Stimulated activated naive B cell treated with anti-CD40 and anti-IgM and Interleukin-4, amounts not matched to agents 10 μg/mL and 1 μg/mL and 100 μg/mL, for 72 hours (primary cell): ENCODE measurements at places on chromosomes 16 and 17.
A peak's percentile ranks its signal among the peaks of the same experiment; 100 is the strongest.

GRCh38 chr16:15466131-15466530, 31.7 kb downstream of the BMERB1 start:
- H3K4me1 ChIP-seq = no peaks in the 10 kb centered on the region
- peaks cover 7% of the 10 kb centered on the region for H3K36me3 ChIP-seq
- DNase-seq = no peak
- no peak overlapping the region for H3K4me3 ChIP-seq
- H3K27ac ChIP-seq = no peak overlapping the region

DNA sequence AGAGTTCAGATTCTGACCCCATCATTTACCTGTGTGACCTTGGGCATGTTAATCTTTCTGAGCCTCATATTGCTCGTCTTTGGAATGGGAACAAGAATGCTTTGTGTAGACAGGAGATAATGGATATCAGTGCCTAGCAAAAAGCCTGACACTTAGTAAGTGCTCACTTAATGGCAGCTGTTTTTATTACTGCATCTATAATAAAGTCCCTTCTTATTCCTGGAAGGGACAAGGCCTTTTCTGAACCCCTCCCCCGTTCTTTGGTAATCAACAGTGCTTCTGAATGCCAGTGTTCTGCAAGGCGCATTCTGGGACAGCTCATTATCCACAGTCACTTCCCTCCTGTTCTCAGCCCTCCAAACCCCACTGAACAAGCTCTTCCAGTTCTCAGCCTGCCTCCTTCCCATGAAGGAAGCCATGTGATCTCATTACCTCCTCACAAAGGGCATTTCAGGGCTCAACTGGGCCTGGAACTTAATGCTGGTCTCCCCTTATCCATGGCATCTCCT, 25.1 kb upstream of the SUPT4H1 start:
- H3K4me3 ChIP-seq = no peak overlapping the region
- no peak overlapping the region for H3K27ac ChIP-seq
- no peaks in the 10 kb centered on the region for H3K27me3 ChIP-seq
- DNase-seq = no peak
- peaks cover 33% of the 10 kb centered on the region for H3K4me1 ChIP-seq

- H3K27ac ChIP-seq = peak overlapping the region; percentile 42
- DNase-seq = no peak
- no peaks in the 10 kb centered on the region for H3K27me3 ChIP-seq
- peaks cover 23% of the 10 kb centered on the region for H3K4me1 ChIP-seq
- peaks cover 4% of the 10 kb centered on the region for H3K36me3 ChIP-seq
Measured at GRCh38 chr16:67027046-67027445, 1.9 kb upstream of the CBFB start.

DNA sequence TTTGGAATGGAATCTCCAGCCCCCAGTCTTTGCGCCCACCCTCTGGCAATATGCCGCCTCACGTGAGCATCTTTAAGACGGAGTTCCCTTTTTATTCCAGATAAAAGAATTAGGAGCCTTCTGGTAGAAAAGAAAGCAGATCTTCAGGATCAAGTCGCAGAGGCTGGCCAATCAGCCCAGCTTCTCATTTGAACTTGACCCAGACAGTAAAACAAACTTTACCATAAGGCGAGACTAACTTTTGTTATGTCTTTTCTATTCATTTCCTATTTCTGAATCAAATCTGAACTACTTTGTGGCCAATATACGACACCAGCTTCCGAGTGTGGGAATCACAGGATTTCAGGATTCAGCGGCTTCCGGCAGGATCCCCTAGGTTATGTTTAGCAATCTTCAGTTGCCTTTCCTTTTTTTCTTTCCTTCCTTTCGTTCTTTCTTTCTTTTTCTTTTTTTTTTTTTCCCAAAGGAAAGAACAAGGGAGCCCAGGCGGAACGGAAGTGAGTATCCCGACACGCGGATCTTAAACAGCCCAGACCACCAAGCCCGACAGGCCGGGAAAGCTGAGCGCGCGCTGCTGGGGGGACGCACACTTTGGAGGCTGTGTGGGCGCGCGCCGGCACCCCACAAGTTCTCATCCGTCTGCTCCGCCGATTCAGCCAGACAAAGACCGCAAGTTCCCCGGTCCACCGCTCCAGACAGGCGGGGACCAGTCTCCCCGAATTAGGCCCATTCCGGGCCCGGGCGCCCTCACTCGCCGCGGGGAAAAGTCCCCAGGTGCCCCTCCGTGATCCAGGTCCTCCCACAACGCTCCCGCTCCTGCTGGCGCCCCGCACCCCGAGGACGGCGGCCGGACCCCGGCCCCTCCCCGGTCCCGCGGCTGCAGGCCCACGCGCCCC, 633 bp downstream of the TBC1D16 start:
- peak overlapping the region; percentile 91 for H3K4me3 ChIP-seq
- peaks cover 23% of the 10 kb centered on the region for H3K4me1 ChIP-seq
- H3K27ac ChIP-seq = peak overlapping the region; percentile 93
- H3K27me3 ChIP-seq = peaks cover 15% of the 10 kb centered on the region
- no peaks in the 10 kb centered on the region for H3K36me3 ChIP-seq

GRCh38 chr16:87017371-87018012, 299.7 kb downstream of the C16orf95 start:
- no peak for DNase-seq
- no peak overlapping the region for H3K27ac ChIP-seq
- no peak overlapping the region for H3K4me3 ChIP-seq
- no peaks in the 10 kb centered on the region for H3K36me3 ChIP-seq

GRCh38 chr16:27779641-27780164, 229.8 kb downstream of the KATNIP start:
- H3K27ac ChIP-seq = no peak overlapping the region
- no peaks in the 10 kb centered on the region for H3K4me1 ChIP-seq
- H3K4me3 ChIP-seq = no peak overlapping the region
- no peaks in the 10 kb centered on the region for H3K27me3 ChIP-seq
- peaks cover 6% of the 10 kb centered on the region for H3K36me3 ChIP-seq

GRCh38 chr16:48487287-48487686, 102.1 kb upstream of the SIAH1 start:
- H3K27ac ChIP-seq = no peak overlapping the region
- no peak for DNase-seq
- peaks cover 11% of the 10 kb centered on the region for H3K27me3 ChIP-seq
- H3K36me3 ChIP-seq = no peaks in the 10 kb centered on the region

DNA sequence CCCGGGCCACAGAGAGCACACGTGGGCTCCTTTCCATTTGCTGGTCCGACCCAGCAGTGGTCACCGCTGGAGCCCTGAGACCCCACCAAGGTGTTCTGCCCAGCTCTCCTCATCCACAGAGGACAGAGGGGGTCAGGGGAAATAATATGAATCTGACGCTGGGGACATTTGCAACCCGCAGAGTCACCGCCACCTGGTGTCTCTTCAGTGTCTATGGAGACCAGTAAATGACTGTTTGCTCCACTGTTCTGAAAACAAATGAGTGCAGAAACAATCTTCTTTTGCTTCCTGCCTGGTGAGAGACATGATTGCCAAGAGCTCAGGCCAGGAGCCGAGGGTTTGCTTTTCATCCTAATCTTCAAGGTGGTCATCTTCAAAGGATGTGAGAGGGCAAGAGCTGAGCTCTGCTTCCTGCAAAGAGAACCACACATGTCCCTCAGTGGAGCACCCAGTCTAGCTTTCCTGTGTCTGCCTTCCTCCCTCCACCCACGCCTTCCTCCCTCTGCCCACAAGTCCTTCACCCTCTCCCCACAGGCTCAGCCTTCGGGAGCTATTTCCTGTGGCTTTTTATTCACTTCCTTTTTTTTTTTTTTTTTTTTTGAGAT, 14.7 kb upstream of the KLHDC4 start:
- peak; percentile 64 for DNase-seq
- peaks cover 26% of the 10 kb centered on the region for H3K4me1 ChIP-seq
- no peaks in the 10 kb centered on the region for H3K27me3 ChIP-seq
- H3K27ac ChIP-seq = peak overlapping the region; percentile 93
- no peaks in the 10 kb centered on the region for H3K36me3 ChIP-seq

- DNase-seq = no peak
- no peak overlapping the region for H3K4me3 ChIP-seq
- H3K27ac ChIP-seq = no peak overlapping the region
- no peaks in the 10 kb centered on the region for H3K4me1 ChIP-seq
- no peaks in the 10 kb centered on the region for H3K27me3 ChIP-seq
- H3K36me3 ChIP-seq = no peaks in the 10 kb centered on the region
Measured at GRCh38 chr16:55530316-55530856, 21.5 kb downstream of the LPCAT2 start.

DNA sequence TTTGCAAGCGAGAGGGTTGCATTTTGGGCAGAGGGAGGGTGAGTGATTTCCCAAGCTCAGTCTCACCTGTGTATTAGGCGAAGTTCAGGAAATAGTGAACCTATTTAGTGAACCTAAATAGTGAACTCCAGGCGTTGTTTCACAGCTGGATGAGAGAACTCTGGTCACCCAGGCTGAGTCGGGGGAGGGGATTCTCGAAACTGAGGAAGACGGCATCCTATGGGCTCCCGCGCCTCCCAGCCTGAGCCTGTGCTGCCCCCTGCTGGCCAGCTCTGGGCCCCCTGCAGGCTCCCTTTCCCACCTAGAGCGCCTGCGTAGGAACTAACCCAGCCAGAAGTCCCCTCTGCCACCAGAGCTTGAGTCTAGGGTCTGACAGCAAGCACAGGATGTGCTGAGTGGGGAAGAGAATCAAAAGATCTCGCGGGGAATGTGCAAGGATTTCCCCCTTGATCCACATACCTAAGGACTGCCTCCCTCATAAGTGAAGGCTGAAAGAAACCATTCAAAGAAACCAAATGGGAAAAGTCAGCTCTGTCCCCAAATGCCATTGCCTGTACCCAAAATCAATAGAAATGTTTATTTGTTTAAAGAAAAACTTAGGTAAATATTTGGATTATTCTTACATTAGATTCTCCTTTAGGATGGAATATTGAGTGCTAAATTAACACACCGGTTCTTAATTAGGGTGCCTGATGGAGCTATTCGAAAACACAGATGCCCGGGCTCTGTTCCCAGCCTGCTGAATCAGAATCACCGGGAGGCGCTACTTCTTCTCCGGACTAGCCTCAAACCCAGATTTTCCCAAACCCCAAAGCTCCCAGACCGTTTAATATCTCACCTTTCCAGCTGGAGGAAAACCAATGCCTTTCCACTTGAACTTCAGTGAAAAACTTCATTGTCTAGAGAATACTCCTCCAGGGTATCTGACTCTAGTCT, 14.8 kb upstream of the MARVELD3 start:
- peaks cover 18% of the 10 kb centered on the region for H3K27me3 ChIP-seq
- H3K36me3 ChIP-seq = no peaks in the 10 kb centered on the region
- DNase-seq = peak; percentile 69
